ENCODE measurements at places on chromosomes 2 and 18.

- H3K36me3 ChIP-seq = no peaks in the 10 kb centered on the region
- H3K27me3 ChIP-seq = no peaks in the 10 kb centered on the region
- no peak overlapping the region for H3K27ac ChIP-seq
- no peak overlapping the region for H3K4me3 ChIP-seq
Observed at GRCh38 chr18:45111502-45111848, 430.8 kb downstream of the SETBP1 start.

GRCh38 chr2:130892793-130893785, 56.4 kb downstream of the ARHGEF4 start:
- H3K27me3 ChIP-seq = no peaks in the 10 kb centered on the region
- no peaks in the 10 kb centered on the region for H3K36me3 ChIP-seq
- no peak overlapping the region for H3K27ac ChIP-seq
- H3K4me1 ChIP-seq = peaks cover 21% of the 10 kb centered on the region
- no peak for DNase-seq

GRCh38 chr2:152421521-152422370, 86.8 kb downstream of the FMNL2 start:
- peak; percentile 98 for DNase-seq
- H3K4me3 ChIP-seq = peak overlapping the region; percentile 16
- H3K4me1 ChIP-seq = peaks cover 56% of the 10 kb centered on the region

GRCh38 chr2:71446505-71446904, 6.9 kb upstream of the DYSF start:
- H3K4me1 ChIP-seq = peaks cover 59% of the 10 kb centered on the region
- H3K36me3 ChIP-seq = no peaks in the 10 kb centered on the region
- no peak for DNase-seq
- H3K27me3 ChIP-seq = no peaks in the 10 kb centered on the region
- H3K27ac ChIP-seq = no peak overlapping the region
- no peak overlapping the region for H3K4me3 ChIP-seq

DNA sequence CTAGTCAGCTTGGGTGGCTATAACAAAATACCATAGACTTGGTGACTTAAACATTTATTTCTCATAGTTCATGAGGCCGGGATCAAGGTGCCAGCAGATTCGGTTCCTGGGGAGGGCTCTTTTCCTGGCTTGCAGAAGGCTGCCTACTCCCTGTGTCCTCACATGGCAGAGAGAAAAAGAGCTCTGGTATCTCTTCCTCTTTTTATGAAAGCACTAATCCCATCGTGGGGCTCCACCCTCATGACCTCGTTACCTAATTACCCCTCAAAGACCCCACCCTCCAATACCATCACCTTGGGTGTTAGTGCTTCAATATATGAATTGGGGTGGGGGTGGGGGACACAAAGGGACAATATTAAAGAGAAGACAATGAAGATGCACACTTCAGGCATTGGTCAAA, 67.1 kb upstream of the CCBE1 start:
- H3K4me1 ChIP-seq = no peaks in the 10 kb centered on the region
- H3K27me3 ChIP-seq = no peaks in the 10 kb centered on the region
- H3K4me3 ChIP-seq = no peak overlapping the region
- no peak overlapping the region for H3K27ac ChIP-seq

DNA sequence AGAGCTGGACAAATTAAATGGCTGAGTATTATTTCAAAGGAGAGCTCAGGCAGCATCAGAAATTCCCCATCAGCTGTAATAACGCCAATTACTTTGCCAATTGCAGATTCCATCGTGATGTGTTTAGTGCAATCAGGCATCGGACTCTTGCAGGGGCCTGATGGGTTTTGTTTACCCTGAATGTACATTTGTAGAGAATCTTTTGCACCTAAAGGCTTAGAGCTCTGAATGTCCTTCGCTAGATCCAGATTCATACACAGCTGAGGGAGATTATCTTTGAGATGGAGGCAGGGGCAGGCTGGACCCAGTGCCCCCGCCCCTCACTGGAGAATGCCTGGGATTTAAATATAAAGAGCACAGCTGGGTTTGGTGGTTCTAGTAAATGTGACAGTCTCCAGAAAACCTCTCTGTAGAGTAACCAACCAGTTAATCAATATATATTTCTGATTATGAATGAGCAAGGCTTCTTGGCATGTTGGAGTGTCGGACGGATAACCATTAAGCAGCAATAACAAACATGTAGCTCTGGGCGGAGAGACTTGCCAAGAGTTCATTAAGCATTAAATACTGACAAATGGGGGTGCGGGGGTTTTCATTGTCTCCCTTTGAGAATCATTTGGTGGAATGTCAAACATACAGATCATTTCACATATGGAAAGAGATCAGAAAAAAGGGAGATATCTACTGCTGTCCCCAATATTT, 200.9 kb downstream of the SETBP1 start:
- H3K4me3 ChIP-seq = no peak overlapping the region
- H3K4me1 ChIP-seq = no peaks in the 10 kb centered on the region
- no peak for DNase-seq
- H3K27me3 ChIP-seq = peaks cover 3% of the 10 kb centered on the region

DNA sequence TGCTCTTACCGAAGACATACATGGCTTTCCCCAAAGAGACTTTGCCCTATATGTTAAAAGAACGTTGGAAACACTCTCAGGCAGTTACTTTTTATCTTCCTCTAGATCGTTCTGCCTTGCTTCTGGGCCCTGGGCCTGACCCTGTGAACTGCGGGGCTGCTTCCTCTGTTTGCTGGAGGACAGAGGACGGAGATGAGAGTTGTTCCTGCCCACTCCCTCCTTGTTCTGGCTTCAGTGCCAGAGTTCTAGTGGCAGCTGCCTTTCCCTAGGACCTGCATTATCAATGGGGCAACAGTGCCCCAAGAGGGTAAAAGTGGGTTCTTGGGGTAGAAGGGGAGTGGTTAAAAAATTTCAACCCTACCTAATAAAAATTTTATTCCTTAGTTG, 6.5 kb upstream of the FN1 start:
- no peak overlapping the region for H3K27ac ChIP-seq
- peaks cover 43% of the 10 kb centered on the region for H3K27me3 ChIP-seq
- H3K36me3 ChIP-seq = no peaks in the 10 kb centered on the region
- no peaks in the 10 kb centered on the region for H3K4me1 ChIP-seq
- H3K4me3 ChIP-seq = no peak overlapping the region

DNA sequence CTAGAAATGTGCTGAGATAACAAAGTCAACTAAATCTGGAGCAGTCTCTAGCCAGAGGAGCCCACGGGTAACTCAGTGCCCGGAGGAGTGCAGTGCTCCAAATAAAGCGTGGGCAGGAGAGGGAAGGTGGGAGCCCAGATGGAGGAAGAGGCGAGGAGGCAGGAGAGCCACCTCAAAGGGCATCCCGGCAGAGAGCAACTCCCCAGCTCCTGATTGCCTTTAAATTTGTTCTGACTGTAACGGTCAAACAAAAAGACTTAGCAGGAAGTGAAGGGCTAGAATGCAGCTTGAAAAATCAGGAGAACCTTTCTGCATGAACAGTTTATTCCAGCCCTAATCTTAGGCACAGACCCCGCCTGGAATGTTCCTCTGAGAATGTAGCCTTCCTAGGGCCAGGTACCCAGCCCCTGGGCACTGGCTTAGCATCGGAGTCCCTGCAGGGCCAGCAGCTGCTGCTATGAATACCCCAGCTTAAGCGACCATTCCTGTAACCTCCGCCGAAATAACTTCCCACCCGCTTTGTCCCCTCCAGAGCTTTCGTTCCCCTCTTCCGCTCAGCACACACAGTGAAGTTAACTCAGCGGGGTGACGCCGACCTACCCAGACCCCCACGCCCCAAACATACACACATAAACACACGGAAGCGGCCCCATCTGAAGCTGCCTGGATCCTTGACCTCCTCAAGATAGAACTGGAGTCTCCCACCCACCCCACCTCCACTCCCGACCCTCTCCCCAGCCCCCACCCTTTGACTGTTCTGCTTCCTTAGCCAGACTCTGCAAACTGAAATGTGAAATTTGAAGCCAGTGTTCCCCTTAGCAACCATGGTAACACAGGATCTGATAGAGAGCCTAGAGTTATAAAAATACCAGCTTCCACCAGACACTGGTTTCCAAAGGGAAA, 123.2 kb downstream of the SMAD7 start:
- no peaks in the 10 kb centered on the region for H3K27me3 ChIP-seq
- DNase-seq = no peak

GRCh38 chr2:126900646-126901319, 2.1 kb downstream of the TEX51 start:
- no peaks in the 10 kb centered on the region for H3K36me3 ChIP-seq
- no peaks in the 10 kb centered on the region for H3K4me1 ChIP-seq

- peaks cover 10% of the 10 kb centered on the region for H3K27me3 ChIP-seq
- H3K27ac ChIP-seq = no peak overlapping the region
- H3K4me3 ChIP-seq = no peak overlapping the region
- DNase-seq = no peak
- no peaks in the 10 kb centered on the region for H3K4me1 ChIP-seq
Observed at GRCh38 chr18:11760498-11761167, 71.6 kb downstream of the GNAL start.

GRCh38 chr2:3198119-3198518, 179.5 kb downstream of the EIPR1 start:
- no peak overlapping the region for H3K4me3 ChIP-seq
- H3K36me3 ChIP-seq = peaks cover 3% of the 10 kb centered on the region
- no peak overlapping the region for H3K27ac ChIP-seq
- peaks cover 18% of the 10 kb centered on the region for H3K4me1 ChIP-seq
- no peaks in the 10 kb centered on the region for H3K27me3 ChIP-seq
- DNase-seq = no peak

- peaks cover 9% of the 10 kb centered on the region for H3K36me3 ChIP-seq
- H3K27me3 ChIP-seq = no peaks in the 10 kb centered on the region
- H3K27ac ChIP-seq = peak within 1 kb of the TSS; percentile 93
- H3K4me1 ChIP-seq = peaks cover 23% of the 10 kb centered on the region
- no peak for DNase-seq
Observed at GRCh38 chr2:121649149-121649595, at the start of gene CLASP1. TSS of gene CLASP1 (minus strand) at chr2:121649462. CDS start at chr2:121605895, 43,567 bp downstream.

- H3K27me3 ChIP-seq = no peaks in the 10 kb centered on the region
- no peak overlapping the region for H3K27ac ChIP-seq
- DNase-seq = no peak
- H3K4me1 ChIP-seq = no peaks in the 10 kb centered on the region
Observed at GRCh38 chr2:163659224-163659623, 76.6 kb downstream of the FIGN start.

Data from CD14-positive monocyte (primary cell).